COR-L47 (cell line): ENCODE measurements at places on chromosomes 7 and 10.

DNA sequence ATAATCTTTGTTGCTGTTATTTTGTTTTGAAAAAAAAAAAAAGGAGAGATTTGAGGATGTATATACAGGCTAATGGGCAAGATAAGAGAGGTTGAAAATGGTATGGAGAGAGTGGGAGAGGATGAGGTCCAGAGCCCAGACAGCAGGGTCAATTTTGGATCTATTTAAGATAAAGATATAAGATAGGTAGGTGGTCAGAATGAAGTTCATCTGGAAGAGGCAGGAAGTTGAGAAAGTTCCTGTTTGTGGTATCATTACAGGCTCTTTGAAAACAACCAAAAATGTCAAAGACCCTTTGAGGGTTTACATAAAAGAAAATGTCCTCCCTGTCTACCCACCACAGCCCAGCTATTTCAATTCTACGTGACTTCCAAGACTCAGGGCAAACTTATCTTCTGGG is 7.5 kb downstream of the CEP41 start:
- DNase-seq = no peak

- no peak for DNase-seq
Observed at GRCh38 chr7:105268056-105268455, 120.7 kb downstream of the SRPK2 start.

- no peak for DNase-seq
Observed at GRCh38 chr10:121428867-121429266, 169.4 kb downstream of the FGFR2 start.

GRCh38 chr10:113326160-113327111 is 226.4 kb upstream of the HABP2 start:
- DNase-seq = no peak

- no peak for DNase-seq
Observed at GRCh38 chr10:94496646-94497045, 48.9 kb upstream of the HELLS start.

- no peak for DNase-seq
Observed at GRCh38 chr7:42237811-42238541, 967 bp upstream of the GLI3 start.

DNA sequence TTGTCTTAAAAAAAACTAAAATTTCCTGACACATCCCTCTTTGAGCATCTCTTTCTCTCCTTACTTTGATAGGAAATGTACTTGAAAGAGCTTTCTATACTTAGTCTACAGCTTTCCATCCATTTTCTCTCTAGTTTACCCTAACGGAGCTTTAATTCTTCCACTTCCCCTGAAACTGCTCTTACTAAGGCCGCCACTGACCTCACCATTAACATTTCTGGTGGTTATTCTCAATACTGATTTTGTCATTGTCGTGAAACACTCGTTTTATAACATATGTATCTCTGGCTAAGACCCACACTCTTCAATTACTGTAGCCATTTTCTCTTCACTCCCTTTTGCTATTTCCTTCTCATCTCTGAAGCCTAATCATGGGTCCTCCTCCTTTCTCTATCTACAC is 262.0 kb upstream of the FERD3L start:
- DNase-seq = no peak

DNA sequence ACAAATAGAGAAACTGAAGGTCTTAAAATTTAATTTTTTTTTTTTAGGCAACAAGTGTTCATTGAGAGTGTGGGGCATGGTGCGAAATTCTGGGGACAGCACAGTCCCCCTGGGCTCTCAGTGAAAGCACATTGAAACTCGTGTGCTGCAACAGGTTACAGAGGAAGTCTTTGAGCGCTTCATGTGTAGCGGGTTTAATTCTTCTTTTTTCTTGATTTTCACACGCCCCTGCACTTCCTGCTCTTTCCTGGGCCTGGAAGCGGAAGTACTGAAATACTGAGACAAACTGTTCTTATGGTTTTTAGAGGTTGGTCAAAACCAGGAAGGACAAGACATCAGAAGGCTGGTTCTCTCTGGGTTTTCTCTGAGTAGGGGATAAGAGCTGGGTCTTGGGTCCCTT is 203.5 kb downstream of the PTEN start:
- DNase-seq = no peak

DNA sequence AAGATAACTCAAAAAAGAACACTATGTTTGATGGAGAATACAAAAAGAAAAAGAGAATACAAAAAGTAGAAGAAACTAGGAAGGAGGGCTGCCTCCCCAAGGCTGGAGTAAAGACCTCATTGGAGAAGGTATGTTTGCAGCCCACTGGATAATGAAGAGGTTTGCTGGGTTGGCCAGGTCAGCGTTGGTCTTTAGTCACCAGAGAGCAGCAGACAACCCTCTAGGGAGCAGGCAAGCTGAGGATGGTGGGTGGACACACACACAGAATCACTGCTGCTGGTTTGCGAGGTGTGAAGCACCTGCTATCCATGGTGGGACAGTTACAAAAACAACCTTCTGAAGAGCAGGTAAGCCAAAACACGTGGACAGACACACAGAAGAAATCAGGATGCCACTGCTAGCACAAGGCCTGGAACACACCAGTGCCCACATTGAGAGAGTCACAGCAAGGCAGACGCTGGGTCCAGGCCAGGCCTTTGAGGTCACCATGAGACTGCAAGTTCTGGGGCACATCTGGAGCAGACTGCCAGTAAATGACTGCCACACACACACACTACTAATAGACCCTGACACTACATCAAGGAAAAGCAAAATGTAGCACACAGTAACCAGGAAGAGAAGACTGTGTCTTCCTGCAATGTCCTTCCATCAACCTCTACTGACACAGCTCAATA is 43.0 kb downstream of the MTERF1 start:
- no peak for DNase-seq

- no peak for DNase-seq
Observed at GRCh38 chr7:1029637-1030443, 14.5 kb upstream of the GPR146 start.

DNA sequence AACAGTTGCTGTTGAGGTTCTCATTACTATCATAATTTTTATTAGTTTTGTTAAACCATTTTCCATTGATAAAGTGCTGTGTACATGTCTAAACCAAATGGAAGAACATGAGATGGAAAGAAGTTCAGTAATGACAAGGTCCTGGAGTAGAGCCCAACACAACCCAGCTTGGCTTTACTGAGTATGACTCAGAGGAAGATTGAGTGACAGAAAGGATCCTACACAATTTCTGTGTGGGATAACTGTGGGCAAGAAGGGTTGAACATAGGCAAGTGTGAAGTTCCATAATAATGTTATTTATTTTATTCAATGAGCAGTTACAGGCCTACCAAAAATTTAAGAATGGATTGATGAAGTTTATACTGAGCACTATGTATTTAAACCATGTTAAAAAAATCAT is 15.9 kb downstream of the PRKG1 start:
- DNase-seq = no peak

GRCh38 chr7:40232242-40232893 is 97.6 kb downstream of the SUGCT start:
- DNase-seq = no peak

GRCh38 chr10:3570131-3570729 is 214.8 kb downstream of the KLF6 start:
- DNase-seq = no peak

- no peak for DNase-seq
Observed at GRCh38 chr7:428387-428786, 91.3 kb downstream of the PDGFA start.

DNA sequence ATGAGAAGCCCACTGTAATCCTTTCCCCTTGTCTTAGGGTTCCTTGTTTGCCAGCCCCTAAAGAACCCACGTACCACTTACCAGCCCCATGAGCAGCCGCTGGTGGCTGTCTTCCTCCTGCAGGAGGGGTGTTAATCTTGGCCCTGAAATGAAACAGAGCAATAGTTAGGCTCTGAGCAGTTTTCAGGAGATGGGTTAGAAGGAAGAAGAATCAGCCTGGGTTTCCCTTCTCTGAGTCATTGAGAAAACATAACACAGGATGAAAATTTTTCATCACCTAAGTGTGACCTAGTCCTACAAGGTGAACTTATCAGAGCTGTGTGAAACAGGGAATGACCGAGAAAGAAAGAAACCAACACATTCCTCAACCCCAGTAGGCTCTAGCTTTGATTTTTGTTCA is 90.0 kb downstream of the GSAP start:
- no peak for DNase-seq

- no peak for DNase-seq
Observed at GRCh38 chr10:63030536-63030935, 102.6 kb upstream of the NRBF2 start.

DNA sequence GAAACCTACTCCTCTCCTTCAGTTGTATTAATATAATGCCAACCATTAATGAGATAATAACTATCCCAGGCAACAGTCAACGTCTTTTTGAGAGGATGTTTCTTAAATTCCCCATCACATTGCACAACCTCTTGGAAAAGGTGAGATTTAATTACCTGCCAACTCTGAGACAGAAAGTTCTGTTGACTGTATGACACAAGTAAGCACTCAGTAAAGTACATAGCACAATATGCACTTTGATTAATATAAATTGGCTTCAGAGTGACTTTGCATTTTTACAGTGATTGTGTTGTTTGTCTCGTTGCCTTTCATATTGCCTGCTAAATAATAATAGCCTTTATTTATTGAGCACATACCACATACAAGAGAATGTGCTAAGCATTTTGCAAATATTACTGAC is 46.7 kb downstream of the CAV1 start:
- DNase-seq = no peak

DNA sequence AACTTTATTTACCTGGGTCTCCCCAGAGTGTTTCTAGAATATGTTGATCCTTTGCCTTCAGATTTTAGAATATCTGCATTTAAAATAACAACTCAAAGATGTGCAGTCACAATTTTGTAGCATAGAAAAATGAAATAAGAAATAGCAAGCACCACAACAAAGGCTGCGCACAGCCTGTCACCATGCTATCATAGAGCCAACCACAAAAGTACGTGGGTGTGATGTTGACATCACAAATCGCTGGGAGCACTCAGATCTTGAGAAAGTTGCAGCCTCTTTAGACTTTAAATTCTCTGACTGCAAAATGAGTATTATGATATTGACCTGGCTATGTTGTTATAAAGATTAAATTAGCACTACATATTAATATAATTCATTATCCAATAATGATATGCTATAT is 177.9 kb downstream of the TNS3 start:
- no peak for DNase-seq
